Adipocyte (in vitro differentiated cells): ENCODE measurements at places on chromosomes 7 and 10.
A peak's percentile ranks its signal among the peaks of the same experiment; 100 is the strongest.

GRCh38 chr10:93799155-93799708 lies 41.5 kb downstream of the LGI1 start:
- no peak for DNase-seq

- peak; percentile 49 for DNase-seq
Measured at GRCh38 chr7:45980181-45980905, 59.3 kb upstream of the IGFBP3 start.

- DNase-seq, result no peak
Measured at GRCh38 chr10:93749218-93749799, 8.4 kb upstream of the LGI1 start.

DNA sequence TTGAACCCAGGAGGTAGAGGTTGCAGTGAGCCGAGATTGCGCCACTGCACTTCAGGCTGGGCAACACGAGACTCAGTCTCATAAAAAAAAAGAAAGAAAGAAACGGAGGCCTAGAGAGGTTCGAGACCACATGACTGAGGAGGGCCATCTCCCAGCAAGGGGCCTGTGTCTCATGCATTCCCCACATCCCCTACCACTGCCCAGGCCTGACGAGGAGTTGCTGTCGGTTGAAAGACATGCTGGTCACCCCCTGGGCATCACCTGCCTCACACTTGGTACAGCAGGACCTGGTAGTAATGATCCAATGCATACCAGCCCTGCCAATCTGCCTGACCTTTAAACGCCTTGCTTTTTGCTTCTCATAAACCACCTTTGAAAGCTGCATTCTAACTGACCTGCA lies 85.9 kb downstream of the DLG5 start:
- DNase-seq, result no peak

- peak; percentile 96 for DNase-seq
Measured at GRCh38 chr10:104291439-104291951, 22.5 kb downstream of the GSTO2 start.

GRCh38 chr7:22784346-22784745 lies 38.3 kb downstream of the TOMM7 start:
- peak; percentile 31 for DNase-seq

- peak; percentile 77 for DNase-seq
Measured at GRCh38 chr7:137880432-137880831, 33.7 kb upstream of the DGKI start.

GRCh38 chr10:121106611-121107010 lies 255.4 kb downstream of the WDR11 start:
- no peak for DNase-seq

DNA sequence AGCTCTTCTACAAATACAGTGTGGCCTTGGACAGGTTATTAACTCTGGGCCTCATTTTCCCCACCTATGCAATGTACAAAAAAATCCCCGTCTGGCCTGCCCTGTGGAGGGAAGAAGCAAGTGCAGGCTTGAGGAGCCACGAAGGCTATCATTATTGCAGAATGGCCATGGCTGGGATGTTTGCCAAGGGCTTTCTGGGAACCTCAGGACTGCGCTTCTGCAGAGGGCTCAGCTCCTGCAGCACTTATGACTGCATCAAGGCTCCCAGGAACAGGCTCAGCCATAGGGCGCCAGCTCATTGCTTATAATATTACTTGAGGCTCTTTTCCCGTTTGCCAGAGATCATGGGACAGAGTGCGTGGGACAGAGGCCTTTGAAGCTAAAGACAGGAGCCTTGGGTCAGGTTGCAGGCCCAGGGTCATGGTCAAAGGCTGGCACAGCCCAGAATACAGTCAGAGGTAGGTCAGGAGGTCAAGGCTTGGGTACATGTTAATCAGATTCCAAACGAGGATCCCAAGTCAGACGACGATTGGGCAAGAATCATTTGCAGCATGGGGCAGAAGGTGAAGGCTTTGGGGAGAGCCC lies 20.6 kb upstream of the C10orf105 start:
- DNase-seq, result peak; percentile 19

DNA sequence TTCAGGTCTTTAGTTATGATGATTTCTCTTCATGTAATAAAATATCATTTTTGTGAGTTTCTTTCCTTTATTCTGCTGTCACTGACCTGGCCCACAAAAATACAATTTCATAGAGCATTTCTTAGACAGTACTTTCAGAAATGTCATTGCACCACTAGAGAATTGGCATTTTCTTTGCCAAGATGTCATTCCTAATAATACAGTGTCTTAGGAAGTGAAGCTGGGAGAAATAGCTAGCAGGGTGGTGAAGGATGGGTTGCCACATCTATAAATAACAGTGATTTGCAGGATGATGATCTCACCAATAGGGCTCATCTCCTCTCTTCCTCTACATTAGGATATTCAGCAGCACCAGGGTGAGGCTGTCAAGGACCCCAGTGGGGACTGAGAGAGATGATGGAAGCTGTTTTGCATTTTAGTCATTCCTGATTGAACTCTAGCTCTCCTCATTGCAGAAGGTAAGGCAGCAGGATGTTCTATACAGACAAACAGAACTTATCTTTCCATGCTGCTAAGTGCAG lies 452.1 kb downstream of the NXPH1 start:
- no peak for DNase-seq

DNA sequence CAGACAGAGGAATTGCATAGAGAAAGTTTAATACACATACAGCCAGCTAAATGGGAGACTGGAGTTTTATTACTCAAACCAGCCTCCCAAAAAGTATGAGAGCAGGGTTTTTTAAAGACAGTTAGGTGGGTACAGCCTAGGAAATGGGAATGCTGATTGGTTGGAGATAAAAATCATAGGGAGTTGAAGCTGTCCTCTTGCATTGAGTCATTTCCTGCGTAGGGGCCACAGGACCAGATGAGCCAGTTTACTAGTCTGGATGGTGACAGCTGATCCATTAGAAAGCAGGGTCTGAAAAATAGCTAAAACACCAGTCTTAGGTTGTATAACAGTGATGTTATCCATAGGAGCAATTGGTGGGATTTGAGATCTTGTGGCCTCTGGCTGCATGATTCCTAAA lies 76.1 kb upstream of the POM121L12 start:
- no peak for DNase-seq

DNA sequence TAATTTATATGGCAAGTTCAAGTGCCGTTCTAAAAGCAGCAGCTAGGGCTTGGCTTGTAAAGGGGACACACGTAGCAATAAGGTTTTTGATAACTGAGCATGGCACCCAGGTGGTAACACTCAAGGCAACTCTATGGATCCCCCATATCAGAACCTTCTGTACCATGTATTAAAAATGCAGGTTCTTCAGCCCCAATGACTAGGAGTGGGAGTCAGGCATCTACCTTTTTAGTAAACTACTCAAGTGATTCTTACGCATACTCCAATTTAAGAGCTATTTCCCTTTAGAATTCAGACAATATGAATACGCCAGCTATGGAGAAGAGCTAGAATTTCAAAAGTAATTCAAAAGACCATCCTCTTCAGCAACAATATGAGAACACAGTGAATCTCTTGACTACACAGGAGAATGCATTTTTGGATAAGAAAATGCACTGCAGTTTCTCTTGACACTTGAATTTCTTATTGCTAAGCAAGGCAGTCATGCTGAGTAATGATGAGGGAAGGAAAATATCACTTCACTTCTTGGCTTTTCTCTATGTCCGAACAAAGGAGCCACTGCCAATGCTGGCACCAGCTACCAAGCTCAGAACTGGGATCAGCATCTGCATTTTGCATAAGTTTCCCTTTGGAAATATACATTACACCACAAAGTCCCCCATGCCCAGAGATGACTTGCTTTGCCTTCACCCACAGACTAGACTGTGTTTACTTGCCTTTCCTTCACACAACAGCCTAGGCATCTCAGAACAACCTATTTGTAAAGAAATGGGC lies 53.5 kb downstream of the ABLIM1 start:
- no peak for DNase-seq

DNA sequence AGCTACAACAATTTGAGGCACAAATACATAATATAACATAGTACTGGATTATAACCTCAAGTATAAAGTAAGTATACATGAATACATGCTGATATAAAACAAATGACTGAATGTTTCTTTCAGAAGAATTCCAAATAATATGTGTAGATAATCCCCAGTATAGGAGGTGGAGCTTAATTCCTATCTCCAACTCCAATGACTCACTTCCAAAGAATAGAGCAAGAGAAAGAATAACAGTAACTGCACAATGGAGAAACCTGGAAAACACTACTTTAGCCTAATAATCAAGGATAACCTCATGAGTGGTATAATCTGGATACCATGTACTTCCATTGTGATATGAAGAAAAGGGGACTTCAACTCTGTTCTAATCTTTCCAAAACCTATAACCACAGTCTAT lies 13.7 kb upstream of the SEMA3C start:
- DNase-seq, result peak; percentile 7

DNA sequence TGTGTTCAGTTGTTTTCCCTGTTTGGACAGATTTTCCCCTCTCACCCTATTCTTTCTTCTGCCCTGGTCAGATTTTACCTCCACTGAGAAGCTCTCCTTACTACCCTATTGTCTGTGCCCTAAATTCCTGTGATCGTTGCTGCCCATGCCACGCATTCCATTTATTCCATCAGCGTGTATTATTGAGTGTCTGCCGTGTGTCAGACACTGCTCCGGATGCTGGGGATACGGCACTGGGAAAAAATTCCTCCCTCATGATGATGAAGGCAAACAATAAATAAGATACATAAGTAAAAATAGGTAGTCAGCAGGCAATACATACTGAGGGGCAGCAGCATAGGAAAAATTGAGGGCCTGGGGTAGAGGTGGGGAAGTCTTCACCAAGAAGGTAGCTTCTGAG lies 86.8 kb downstream of the FANK1 start:
- peak; percentile 9 for DNase-seq

DNA sequence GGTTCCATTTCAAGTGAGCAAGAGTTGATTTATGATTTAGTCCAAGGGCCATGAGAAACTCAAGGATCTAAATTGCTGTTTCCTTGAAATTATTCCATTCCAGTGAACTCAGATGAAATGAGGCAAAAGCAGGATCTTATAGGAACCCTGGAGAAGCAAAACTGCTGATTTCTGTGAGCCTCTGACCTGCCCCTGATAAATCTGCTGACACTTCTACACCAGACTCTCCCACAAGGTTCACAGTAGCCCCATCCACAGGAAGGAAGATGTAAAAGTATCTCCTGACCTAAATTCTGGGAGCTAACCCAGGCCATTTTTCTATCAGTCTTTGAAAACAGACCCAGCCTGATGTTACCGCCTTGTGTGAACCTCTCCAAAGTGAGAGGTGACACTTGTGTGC lies 987.6 kb upstream of the AUTS2 start:
- DNase-seq, result no peak

DNA sequence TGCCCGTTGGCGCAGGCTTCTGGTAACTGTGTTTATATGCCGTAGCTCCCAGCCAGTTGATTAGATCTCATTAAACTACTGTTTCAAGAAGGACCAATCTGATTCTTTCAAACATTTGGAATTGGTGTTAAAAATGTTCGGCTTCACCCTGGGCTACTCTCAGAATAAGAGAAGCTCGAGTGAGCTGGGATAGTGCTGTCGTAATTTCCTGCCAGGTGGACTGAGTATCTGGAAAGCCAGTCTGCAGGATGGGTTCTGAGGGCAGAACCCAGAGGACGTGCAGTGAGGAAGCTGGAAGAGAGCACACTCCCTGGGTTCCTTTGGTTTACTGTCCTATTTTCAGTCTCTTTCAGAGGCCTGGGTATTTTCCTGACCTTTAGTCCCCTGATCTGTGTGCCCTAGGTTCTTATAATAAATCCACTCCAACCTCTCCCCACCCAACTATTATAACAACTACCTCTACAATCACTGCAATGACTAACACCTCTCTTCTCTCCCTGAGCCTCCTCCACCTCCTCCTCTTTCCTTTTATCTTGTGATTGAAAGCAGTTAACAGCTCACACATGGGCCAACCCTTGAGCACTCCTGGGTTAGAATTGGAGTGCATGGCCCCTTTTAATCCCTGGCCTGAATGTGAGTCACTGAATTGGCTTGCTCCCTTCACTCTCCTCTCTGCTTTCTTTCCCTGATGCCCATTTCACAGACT lies 63.0 kb downstream of the AOAH start:
- DNase-seq, result no peak

GRCh38 chr7:142120524-142120923 lies 9.0 kb downstream of the MGAM2 start:
- no peak for DNase-seq

GRCh38 chr7:113338071-113338696 lies 219.8 kb upstream of the SMIM30 start:
- DNase-seq, result no peak

GRCh38 chr7:26487780-26488515 lies 196.3 kb downstream of the SNX10 start:
- DNase-seq, result no peak

DNA sequence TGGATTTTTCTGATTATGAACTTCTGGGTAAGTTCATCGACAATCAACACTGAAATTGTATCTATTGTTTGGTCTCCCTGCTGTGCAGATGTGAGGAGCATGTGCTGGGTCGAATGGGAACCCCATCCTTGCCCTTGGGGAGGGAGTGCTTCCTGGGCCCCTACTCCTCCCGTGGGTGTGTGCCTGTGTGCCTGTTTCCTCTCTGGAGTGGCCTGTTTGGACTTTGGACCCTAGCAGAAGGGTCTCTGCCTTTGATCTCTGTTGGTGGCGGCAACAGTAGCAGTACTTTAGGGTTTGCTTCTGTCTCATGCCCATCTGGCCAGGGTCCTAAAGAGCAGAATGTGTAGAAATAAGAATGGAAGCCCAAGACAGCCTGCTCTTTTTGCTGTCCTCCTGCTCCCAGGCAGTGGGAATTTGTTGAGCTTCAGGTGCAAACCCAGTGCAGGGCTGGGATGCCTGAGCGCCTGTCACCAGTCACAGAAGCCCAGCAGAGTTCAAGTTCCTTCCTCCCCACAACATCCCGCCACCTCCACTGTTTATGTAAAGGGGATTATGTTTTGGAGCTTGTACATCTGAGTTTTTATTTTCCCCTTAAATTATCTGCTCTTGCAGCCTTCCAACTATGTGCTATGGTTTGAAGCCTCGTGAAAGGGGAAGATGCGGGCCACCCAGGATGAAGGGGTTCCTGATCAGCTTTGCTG lies 1.5 kb upstream of the TACR2 start:
- DNase-seq, result no peak

- DNase-seq, result peak; percentile 64
Measured at GRCh38 chr7:28573059-28573553, 160.8 kb downstream of the CREB5 start.

DNA sequence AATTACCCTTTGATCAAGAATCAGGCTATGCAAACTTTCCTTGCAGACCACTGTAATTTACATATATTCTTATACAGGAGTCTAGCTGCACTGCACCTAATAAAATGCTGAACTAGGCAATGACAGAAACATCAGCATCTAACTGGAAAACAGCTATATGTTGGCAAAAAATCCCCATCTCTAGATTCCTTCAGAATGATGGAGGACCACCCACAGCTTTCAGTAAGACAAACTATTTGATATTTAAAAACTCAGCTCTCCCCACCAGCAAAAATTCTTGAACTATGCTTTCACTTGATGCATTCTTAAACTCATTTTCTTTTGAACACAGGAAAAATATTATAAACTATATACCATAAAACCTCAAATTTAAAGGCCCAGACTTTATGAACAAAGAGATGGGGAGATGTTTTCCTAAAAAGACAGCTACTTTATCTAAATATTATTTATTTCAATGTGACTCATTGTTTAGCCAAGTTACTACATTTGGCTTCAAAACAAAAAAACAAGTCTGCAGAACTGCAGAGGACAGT lies 77.4 kb downstream of the SEMA3C start:
- DNase-seq, result no peak
